ENCODE measurements at places on chromosomes 3 and 15. TPM values are rescaled to one million over a fixed set of nuclear protein-coding genes. Genes with fewer than 3 reads are reported as not detected.

The CELF6 gene
- polyA plus RNA-seq: 5.0 TPM

The FEZF2 gene
- polyA plus RNA-seq: not detected

The DLL4 gene
- polyA plus RNA-seq: 8.6 TPM

The ZNF660 gene
- 18.0 TPM for polyA plus RNA-seq

DNA sequence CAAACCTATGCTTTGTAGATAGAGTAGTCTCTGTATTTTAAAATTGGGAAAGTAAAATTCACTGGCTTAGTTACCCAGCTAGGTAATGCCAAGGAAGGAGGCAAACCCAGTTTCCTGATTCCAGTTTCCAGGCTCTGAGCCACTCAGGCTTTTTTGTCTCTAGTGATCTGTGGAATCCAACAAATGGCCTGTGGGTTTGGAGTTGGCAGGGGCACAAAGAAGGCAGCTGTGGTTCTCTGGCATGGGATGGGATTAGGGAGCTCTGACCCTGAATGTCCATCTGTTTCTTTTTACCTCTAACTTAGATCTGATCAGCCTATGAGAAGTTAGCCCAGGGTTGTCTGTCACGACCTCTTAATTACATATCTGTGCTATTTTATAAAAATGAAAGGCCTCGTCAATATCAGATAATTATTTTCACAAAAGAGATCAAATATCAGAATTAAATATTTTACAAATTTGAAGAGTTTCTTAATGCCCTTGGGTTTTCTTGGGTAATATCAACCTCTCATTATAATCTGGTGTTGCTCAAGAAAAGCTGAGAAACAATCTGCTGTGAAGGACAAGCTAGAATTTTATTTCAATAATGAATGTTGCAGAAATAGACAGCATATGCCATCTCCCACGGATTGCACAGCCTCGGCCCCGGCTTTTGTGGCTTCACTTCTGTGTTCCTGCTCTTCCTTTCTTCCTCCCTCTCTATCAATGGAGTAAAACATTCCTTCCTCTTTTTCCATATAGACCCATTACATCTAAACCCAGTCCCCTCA lies 63.7 kb upstream of the DAZL start:
- DNase-seq: no peak

DNA sequence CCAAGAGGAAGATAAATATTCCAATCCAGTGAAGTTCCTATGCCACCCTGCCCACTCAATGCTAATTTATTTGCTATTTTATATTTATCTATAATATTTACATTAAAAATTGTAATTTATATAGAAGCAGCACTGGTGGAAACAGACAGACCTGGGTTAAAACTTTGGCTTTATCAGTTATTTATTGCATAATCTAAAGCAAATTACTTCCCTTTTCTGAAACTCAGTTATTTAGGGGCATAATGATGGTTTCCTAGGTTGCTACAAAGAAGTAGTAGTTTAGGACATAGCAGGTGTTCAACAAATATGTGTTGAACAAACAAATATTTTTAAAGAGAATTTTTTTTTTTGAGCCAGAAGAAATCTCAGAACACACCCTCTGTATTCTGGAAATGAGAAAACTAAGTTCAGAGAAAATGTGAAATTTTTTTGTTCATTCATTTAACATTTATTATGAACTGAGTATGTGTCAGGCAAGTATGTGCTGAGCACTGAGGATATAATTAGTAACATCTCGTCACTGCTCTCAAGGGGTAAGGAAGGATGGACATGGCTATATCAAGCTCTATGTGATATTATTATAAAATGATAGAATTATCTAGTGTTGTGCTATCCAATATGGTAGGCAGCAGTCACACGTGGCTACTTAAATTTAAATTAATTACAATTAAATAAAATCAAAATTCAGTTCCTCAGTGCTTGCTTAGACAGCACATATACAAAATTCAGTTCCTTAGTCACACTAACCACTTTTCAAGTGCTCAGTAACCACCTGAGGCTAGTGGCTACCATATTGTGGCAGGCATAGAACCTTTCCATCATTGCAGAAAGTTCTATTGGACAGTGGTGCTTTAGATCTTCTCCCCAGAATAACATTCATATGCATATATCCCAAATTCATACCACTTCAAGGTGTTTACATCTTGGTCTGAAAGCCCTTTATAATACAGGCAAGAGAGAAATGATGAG lies 7.0 kb upstream of the UBE2Q2 start:
- no peak for DNase-seq

GRCh38 chr15:65055201-65055870 lies 10.1 kb downstream of the SLC51B start:
- DNase-seq: no peak

DNA sequence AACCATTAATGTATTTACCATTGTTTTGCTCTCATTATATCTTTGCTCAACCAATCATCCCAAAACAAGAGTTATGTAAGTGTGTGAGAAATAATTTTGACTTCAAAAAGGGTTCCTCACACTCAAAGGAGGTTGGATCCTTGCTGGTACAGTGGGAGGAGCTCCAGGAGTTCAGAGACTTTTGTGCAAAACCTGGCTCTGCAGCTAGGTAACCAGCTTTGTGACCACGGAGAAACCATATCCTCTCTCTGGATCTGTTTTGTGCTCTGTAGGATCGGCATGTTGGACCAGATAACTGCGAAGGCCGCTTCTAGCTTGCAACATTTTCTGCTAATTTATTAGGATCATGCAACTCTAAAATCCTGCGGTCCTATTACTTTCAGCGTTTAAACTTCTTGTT lies 128.6 kb upstream of the LIPC start:
- no peak for DNase-seq

- no peak for DNase-seq
Observed at GRCh38 chr3:67602816-67603215, 51.6 kb downstream of the SUCLG2 start.

DNA sequence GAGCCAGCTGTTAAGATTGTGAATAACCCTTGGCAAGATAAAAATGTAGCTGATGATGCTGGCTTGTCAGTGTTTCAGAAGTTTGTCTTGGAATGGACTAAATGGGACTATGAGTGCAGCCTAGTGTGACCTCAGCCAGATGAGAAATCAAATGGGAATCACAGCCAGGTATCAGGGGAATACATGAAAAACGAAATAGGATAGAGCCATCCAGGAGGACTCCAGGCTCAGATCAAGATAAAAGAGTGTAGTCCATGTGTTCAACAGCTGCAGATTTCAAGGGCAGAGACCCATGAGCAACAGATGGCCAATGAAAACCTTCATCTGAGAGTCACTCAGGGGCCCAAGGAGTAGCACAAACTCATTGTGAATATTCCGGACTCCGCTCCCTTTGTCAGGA lies 1080.9 kb upstream of the CADM2 start:
- DNase-seq: no peak

DNA sequence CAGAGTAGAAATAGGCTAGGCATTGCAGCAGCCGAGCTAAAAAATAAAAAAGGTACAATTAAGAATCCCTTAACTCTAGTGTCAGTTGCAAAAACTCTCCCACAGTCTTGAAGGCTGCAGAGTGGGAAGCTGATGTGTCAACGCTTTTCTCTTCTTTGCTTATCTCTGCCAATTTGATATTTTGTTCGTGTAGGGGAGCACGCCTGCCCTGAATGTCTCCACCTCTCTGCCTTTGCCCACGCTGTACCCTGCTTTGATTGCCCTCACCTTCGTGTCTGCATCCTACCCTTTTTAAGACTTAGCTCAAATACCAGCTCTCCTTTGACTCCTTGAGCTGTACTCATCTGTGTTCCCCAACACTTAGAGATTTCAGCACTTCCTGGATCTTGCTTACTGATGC lies 155.4 kb upstream of the CADPS start:
- DNase-seq: no peak

DNA sequence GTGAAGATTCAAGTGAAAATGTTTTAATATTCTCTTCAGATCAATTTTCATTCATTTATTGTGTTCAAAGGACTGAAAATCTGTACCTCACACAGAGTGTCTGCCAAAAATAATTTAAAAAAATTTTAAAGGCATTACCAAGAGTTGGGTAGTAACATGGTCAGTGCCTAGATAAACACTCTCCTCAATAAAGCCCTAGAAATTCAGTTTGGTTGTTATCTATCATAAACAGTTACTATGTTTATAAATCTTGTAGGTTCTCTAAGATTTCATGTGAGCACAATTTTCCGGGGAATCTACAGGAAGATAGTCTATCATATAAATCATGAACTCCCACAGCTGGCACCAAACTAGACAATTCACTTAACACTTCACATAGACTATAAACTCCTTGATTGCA lies 128.6 kb downstream of the GSK3B start:
- no peak for DNase-seq

DNA sequence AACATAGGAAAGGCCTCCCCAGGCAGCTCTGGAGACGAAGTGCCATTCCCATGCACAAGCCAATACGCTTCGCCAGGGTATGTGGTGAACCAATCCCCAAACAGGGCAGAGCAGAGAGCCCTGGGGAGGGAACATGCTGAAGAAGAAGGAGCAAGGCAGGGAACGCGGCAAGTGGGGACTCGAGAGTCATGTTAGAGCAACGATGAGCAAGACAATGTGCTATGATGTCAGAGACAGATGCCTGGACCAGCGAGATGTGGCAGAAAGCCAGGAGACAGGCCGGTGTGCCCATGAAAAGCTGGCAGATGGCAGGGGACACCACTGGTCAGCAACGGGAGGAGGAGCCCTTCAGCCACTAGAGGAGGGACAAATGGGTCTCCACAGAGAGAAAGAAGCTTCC lies 39.6 kb downstream of the NIPA2 start:
- DNase-seq: no peak

Measured in renal pelvis (tissue), 12 donors.